SK-MEL-5 (cell line): ENCODE measurements at places on chromosomes 11 and 22. TPM values are rescaled to one million over a fixed set of nuclear protein-coding genes. Genes with fewer than 3 reads are reported as not detected.

DNA sequence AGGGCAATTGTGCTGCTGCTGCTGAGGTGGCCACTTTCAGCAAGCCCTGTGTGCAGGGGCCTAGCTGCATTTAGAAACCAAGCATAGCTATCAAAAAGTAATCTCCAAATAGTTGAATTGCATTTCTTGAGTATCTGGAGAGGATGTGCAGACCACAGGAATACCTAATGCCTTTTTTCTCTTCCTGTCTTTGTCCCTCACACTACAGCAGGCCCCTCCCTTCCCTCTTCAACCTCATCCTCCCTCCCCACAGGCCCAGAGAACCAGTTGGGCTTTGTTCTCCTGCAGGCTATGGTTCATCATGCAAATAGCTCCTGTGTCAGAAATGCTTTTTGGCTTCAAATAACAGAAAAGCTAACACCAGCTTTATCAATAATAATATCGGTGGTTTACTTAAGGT, 47.7 kb downstream of the DKK3 start:
- DNase-seq = no peak

- no peak for DNase-seq
Observed at GRCh38 chr11:62918531-62918930, 2.6 kb downstream of the CHRM1 start.

The FGF4 gene
- not detected in 2 replicates for total RNA-seq

- DNase-seq = no peak
Observed at GRCh38 chr11:111423250-111423615, 44.2 kb upstream of the POU2AF1 start.

The SLC22A8 gene
- not detected in 2 replicates for total RNA-seq

- no peak for DNase-seq
Observed at GRCh38 chr11:83656796-83657330, 370.7 kb upstream of the CCDC90B start.

The OR52N4 gene
- not detected in 2 replicates for total RNA-seq

DNA sequence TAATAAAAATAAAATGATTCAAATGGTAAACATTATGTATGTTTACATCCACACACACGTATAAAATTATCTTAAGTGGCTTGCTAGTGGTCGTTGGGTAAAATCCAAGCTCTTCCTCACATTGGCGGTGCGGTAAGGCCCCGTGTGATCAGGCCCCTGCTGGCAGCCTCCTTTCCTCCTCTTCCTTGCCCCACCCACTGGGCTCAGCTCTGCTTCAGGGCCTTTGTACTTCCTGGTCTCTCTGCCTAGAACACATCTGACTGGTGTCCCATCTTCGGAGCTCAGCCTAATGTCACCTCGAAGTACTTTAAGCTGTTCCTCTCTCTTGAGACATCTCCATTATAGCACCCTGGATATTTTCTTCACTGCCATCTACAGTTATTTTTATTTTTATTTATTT, 52.8 kb downstream of the OSBP2 start:
- no peak for DNase-seq

The NXPE1 gene
- total RNA-seq = not detected in 2 replicates

DNA sequence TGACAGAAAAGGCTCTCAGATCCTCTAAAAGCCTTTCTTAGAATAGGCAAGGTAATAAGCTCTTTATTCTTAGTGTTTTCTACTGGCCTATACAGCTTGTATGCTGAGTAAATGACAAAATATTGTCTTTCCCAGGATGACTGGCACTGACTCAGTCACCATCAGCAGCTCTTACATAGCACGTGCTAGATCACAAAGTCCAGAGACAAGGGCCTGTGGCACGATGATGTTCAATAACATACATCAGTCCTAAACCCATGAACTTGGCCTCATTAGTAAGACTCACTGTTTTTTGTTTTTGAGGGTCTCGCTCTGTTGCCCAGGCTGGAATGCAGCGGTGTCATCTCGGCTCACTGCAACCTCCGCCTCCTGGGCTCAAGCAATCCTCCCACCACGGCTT, 42.7 kb downstream of the CELF1 start:
- no peak for DNase-seq

The GAL gene
- total RNA-seq = 0.29 TPM in 1 of 2 replicates, not detected in the other

GRCh38 chr11:69868006-69868810, 49.0 kb upstream of the FGF3 start:
- no peak for DNase-seq

The NCF4 gene
- not detected in 2 replicates for total RNA-seq

The CEND1 gene
- 0.53 TPM in 1 of 2 replicates, not detected in the other for total RNA-seq

DNA sequence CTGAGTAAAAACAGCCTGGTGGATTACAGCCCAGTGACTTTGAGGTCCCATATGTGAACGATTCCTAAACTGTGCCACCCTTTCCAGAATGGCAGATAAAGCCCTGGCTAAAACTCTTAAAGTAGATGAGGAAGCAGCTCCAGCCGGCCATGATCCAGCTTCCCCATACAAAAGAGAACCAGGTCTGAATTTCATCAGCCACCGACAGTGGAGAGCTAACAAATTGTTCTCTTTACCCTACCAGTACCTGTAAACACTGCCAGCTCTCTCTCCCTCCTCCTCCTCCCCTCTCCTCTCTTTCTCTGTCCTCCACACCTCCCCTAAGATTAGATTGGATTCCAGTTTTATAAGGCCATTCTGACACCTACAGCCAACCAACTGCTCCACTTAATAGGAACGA, 176.9 kb downstream of the DSCAML1 start:
- DNase-seq = no peak

DNA sequence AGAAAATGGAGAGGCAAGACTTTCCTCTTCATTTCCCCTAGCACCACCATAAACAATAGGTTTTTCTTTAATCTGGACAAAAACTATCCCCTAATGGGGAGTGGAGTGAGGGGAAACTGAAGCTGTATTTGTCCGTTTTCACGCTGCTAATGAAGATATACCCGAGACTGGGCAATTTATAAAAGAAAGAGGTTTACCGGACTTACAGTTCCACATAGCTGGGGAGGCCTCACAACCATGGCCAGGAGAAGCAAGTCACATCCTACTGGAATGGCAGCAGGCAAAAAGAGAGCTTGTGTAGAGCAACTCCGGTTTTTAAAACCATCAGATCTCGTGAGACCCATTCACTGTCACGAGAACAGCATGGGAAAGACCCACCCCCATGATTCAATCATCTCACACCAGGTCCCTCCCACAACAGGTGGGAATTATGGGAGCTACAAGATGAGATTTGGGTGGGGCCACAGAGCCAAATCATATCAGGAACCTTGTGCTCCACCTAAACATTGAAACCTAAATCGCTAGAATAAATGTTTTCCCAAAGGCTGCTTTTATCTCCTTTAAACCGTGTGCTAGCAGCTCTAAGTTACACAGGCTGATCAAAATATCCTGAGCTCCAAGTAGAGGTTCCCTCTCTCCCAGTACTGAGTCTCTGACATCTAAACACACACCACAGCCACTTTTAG, 4.3 kb downstream of the UBQLN3 start:
- DNase-seq = peak; percentile 66

GRCh38 chr11:42225664-42226063, 766.2 kb upstream of the LRRC4C start:
- DNase-seq = no peak

The FAT3 gene
- total RNA-seq = not detected in 2 replicates

The ADAMTS8 gene
- 0.05 TPM in 1 of 2 replicates, not detected in the other for total RNA-seq

- DNase-seq = no peak
Observed at GRCh38 chr11:114678125-114679036, at the start of gene NXPE2. Gene NXPE2 (plus strand): TSS chr11:114678527. CDS start chr11:114678576, 49 bp downstream.

DNA sequence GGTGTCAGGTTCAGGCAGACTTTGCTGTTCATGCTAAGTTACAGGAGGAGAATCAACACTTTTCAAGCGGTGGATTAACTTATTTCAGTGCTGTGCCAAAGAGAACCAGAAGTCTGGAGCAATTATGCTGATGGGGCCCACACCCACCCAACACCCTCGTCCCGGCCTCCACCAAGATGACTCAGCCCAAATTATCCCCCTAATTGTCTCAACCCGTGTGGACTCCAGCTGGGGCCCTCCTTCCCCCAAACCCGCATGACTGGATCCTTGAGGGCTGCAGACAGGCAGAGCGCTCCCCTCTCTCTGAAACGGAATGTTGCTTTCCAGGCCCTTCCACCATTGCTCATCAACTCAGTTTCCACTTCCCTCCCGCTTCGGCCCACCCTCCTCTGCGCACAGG, 34.6 kb upstream of the MN1 start:
- DNase-seq = no peak

The DEPDC7 gene
- 4.4 and 6.3 TPM in 2 replicates for total RNA-seq

The OR52A1 gene
- 0.05 TPM in 1 of 2 replicates, not detected in the other for total RNA-seq

- DNase-seq = no peak
Observed at GRCh38 chr11:84549217-84549616, 1077.9 kb downstream of the DLG2 start.

The ASRGL1 gene
- 7.2 and 8.0 TPM in 2 replicates for total RNA-seq

DNA sequence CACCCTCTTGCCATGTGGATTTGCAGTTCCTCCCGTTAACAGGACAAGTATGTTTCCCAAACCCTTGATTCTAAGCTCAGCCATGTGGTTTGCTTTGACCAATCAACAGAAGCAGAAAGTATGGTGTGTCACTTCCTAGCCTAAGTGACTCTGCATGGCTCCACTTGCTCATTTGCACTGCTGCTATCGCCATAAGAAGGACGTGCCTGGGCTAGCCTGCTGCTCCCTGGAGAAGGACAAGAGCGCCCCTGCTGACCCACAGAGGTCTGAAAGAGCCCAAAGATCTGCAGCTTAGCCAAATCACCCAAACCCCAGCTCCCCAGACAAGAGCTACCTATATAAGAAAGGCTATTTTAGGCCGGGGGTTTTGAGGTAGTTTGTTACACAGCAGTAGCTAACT, 18.0 kb downstream of the TBRG1 start:
- no peak for DNase-seq

GRCh38 chr11:61911128-61911700, 6.2 kb downstream of the RAB3IL1 start:
- DNase-seq = no peak

The ADM2 gene
- 1.1 and 2.4 TPM in 2 replicates for total RNA-seq

The OR8G5 gene
- not detected in 2 replicates for total RNA-seq

GRCh38 chr11:69002570-69003231, 10.3 kb downstream of the MRGPRF start:
- DNase-seq = no peak

- no peak for DNase-seq
Observed at GRCh38 chr11:35750315-35750714, 87.7 kb downstream of the TRIM44 start.

- peak; percentile 93 for DNase-seq
Observed at GRCh38 chr11:72411623-72412419, 22.5 kb downstream of the CLPB start.

GRCh38 chr11:122833846-122834464, 4.3 kb upstream of the CRTAM start:
- DNase-seq = no peak

The CELSR1 gene
- 12.5 and 17.6 TPM in 2 replicates for total RNA-seq

- DNase-seq = no peak
Observed at GRCh38 chr11:102868339-102868738, 6.4 kb downstream of the MMP12 start.

The TLCD5 gene
- 7.8 and 9.5 TPM in 2 replicates for total RNA-seq

DNA sequence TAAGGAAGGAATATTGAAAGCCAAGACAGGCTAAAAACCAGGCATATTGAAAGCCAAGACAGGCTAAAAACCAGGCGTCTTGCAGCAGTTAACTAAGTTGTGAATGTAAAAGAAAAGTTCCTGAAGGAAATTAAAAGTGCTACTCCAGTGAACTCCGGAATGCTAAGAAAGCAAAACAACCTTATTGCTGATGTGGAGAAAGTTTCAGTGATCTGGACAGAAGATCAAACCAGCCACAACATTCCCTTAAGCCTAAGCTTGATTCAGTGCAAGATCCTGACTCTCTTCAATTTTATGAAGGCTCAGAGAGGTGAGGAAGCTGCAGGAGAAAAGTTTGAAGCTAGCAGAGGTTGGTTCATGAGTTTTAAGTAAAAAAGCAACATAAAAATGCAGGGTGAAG, 51.4 kb downstream of the PACS1 start:
- DNase-seq = no peak

- no peak for DNase-seq
Observed at GRCh38 chr22:27785831-27786230, 15.7 kb downstream of the MN1 start.

DNA sequence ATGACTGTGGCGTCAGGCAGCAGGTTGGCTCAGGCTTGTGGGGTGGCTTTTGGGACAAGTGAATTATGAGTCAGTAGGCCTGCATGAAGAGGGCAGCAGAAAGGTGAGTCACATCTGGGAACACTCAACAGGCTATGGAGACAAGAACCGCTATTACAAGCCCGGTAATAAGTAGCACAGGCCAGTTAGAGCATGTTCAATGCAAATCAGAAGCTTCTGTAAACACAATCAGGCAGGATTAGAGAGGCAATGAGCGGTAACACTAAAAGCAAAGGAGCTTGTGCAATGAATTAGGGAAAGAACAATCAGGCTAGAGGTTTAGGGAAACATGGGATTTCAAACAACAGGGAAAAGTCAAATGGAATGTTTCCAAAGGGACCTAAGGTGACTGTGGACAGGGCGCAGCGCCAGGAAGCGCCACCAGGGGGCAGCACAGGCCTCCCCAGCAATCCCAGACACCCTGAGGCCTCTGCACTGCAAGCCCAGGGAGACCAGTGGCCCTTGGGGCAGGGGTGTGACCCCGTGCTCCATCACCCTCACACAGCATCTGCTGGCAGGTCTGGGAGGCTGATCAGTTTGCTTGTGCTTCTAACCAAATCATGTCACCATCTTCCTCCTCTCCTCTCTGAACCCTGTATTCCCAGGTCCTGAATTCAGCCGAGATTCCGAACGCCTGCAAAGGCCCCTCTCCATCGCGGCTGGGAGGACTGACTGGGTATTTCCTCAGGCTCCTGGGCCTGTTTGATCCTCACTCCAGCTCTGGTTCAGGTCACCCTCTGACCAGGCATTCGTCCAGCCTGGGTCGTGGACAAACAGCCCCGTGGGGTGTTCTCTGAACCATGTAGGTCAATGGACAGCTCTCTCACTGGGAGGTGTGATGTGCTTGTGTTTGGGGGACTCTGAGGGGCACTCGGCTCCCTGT, 50.0 kb downstream of the C11orf58 start:
- DNase-seq = peak; percentile 65

- no peak for DNase-seq
Observed at GRCh38 chr22:24894998-24895397, 51.5 kb downstream of the LHFPL7 start.

The ANO1 gene
- total RNA-seq = 1.2 and 2.9 TPM in 2 replicates

DNA sequence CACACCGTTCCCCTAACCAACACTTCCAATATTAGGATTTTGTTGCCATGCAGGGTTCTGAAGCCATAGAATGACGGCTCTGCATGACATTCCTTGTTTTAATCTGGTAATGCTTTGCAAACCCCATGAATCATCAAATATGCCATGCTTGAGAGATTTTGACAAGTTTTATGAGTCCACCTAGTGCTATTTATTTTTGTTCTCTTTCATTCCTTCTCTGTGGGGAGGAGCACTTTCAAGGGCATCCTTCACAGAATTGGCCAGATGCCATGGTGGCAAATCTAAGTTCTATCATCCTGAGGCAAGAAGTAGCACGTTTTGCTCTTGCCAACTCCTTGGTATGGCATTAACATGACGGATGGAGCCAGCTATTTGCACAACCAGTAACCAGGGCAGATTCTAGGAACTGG, 268.4 kb downstream of the FAM76B start:
- DNase-seq = no peak

The RHOD gene
- total RNA-seq = not detected in 2 replicates

DNA sequence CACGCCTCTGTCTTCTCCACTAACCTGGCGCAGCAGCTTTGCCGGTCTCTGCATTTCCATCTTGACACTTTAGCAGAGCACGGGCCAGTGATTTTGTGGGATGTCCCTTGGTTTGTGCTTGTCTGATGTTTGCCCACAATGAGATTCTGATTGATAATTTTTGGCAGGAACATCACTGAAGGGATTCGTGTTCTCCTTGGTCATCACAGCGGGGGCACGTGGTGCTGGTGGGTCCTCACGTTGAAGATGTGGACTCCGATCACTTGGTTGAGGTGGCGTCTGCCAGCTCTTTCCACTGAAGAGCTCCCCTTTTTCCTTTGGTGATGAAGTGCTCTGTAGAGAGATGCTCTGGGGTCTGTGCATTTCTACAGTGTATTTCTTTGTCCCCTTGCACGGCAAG, 37.2 kb downstream of the TBC1D22A start:
- no peak for DNase-seq
